Neural progenitor cell (in vitro differentiated cells): ENCODE measurements at places on chromosomes 5 and 9. TPM values are rescaled to one million over a fixed set of nuclear protein-coding genes. Genes with fewer than 3 reads are reported as not detected.

POLR3G gene
- 4.4 and 8.4 TPM in 2 replicates for total RNA-seq

PCDHA4 gene
- 9.7 and 13.7 TPM in 2 replicates for total RNA-seq

DNA sequence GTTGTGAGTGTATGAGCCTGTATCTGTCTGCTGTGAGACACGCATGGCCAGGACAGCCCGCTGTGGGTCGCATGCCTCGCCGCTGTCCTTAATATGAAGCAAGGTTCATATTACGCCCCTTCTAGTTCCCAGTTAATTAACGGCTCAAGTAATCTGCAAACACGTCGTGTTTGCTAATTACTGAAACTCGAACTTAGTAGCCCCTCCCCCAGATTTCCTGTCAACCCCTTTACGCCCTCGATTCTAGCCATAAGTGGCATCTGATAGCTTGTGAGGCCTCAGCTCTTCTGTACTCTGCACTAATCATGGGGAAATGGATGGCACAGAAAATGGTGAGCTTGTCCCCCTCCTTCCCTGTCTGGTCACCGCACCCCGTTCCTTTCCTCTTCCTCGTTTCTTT is 116.9 kb upstream of the OTULINL start:
- H3K27ac ChIP-seq = peak overlapping the region; percentile 66
- H3K4me1 ChIP-seq = peaks cover 7% of the 10 kb centered on the region
- H3K27me3 ChIP-seq = no peaks in the 10 kb centered on the region

GRCh38 chr9:38003946-38004808 is 64.8 kb downstream of the SHB start:
- no peaks in the 10 kb centered on the region for H3K36me3 ChIP-seq
- H3K4me1 ChIP-seq = peaks cover 12% of the 10 kb centered on the region
- no peak overlapping the region for H3K4me3 ChIP-seq
- no peaks in the 10 kb centered on the region for H3K27me3 ChIP-seq
- no peak overlapping the region for H3K27ac ChIP-seq

QRFP gene
- not detected in 2 replicates for total RNA-seq

DNA sequence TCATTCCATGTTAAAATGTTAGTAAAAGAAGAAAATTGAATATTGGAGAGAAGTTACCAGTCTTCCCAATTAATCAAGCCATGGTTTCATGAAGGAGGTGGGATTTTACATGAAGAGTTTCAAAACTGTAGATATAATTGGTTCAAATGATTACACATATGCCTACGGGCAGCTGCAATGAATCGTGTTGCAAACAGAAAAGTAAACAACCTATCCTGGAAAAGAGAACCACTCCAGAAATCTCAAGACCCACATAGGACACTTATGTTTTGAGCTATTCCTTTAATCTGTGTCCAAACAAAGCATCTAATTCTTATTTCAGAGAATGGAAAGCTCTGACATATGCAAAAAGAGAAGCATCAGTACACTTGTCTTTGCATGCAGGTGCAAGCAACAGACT is 340.2 kb downstream of the NDUFS4 start:
- DNase-seq = no peak
- no peak overlapping the region for H3K27ac ChIP-seq
- no peaks in the 10 kb centered on the region for H3K36me3 ChIP-seq
- H3K27me3 ChIP-seq = no peaks in the 10 kb centered on the region

DNA sequence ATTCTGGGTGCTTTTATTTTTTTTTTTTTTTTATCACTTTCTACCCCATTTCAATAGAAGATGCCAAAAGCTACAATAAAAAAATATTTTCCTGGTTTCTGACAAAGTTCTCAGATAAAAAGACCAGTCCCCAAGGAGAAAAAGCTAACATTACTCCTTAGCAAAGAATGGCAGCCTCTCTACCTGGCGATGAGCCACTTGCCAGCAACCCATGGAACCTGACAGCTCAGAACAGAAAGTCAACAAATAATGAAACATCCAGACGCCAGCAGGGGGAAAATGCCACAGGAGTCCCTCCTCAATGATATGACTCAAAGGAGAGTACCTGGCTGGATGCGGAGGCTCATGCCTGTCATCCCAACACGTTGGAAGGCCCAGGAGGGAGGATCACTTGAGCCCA is 123.2 kb downstream of the MYO10 start:
- H3K36me3 ChIP-seq = peaks cover 6% of the 10 kb centered on the region
- H3K27me3 ChIP-seq = no peaks in the 10 kb centered on the region
- no peak for DNase-seq
- no peak overlapping the region for H3K27ac ChIP-seq
- H3K4me1 ChIP-seq = peaks cover 19% of the 10 kb centered on the region
- no peak overlapping the region for H3K4me3 ChIP-seq

DNA sequence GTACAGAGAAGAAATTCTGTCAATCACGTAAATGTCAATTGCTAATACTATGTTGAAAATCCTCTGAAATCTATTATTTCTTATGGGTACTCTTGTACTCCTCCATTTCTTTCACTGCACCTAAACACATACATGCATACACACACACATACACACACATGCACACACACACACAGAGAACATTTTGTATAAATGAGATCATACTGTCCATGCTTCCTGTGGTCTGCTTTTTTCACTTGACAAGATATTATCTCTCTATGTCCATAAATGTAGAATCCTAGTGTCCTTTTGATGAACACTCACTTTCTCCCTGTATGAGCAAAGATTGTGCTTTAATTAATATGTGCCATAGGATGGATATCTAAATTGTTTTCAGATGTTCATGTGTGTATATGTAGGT is 32.7 kb upstream of the TLR4 start:
- no peaks in the 10 kb centered on the region for H3K36me3 ChIP-seq
- DNase-seq = no peak
- H3K4me3 ChIP-seq = no peak overlapping the region
- no peak overlapping the region for H3K27ac ChIP-seq

GRCh38 chr5:160442824-160443431 is 21.3 kb downstream of the PTTG1 start:
- H3K4me3 ChIP-seq = no peak overlapping the region
- H3K4me1 ChIP-seq = no peaks in the 10 kb centered on the region
- no peak overlapping the region for H3K27ac ChIP-seq
- DNase-seq = no peak

SLC6A19 gene
- not detected in 2 replicates for total RNA-seq

- DNase-seq = no peak
- no peaks in the 10 kb centered on the region for H3K4me1 ChIP-seq
- H3K27me3 ChIP-seq = no peaks in the 10 kb centered on the region
Observed at GRCh38 chr9:83714329-83714728, 6.6 kb upstream of the UBQLN1 start.

DNA sequence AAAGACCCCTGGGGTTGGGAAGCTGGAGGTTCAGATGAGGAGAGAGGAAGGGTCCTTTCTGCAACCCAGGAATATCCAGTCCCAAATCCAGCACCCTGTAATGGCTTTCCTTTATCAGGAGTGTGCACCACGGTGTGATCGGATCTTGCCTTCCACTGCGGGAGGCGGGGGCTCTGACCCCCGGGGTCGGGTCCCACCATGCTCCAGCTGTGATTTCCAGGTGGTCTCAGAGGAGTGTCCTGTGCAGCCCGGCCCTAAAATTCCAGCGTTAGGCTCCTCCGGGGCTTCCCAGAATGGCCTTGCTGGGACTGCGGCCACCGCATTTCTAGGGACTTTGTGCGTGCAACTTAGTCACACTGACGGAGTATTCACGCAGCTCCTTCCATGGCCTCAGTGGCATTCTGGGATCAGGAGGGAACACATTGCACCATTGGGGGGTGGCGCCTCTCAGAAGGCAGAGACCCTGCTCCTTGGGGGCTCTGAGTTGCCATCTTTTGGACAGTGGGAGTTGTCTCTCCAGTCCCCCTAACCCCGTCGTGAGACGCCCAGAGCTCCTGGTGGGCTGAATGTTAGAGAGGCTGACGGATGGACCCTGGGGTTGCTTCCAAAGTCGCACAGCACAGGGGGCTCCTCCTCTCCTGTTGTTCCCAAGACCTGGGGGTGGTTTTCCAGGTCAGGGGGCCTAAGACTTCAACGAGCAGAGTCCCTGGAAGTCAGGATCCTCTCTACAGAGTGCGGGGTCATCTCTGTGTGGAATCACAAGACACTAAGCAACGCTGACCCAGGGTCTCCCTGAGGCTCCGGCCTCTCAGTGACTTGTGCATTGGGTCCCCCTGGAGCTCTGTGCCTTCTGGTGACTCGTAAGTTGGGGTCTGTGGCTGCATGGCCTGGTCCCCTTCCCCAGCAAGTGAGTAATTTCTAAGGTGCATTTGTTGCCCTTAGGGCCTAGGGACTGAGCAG is 42.7 kb upstream of the IRX4 start:
- H3K36me3 ChIP-seq = no peaks in the 10 kb centered on the region
- H3K27me3 ChIP-seq = peaks cover 30% of the 10 kb centered on the region
- H3K27ac ChIP-seq = no peak overlapping the region
- no peak for DNase-seq
- no peak overlapping the region for H3K4me3 ChIP-seq
- no peaks in the 10 kb centered on the region for H3K4me1 ChIP-seq

FAM219A gene
- total RNA-seq = 4.2 and 6.5 TPM in 2 replicates

GRCh38 chr5:1724822-1725602 is 74.6 kb downstream of the MRPL36 start:
- DNase-seq = peak; percentile 32
- H3K4me3 ChIP-seq = peak overlapping the region; percentile 21
- H3K27me3 ChIP-seq = peaks cover 21% of the 10 kb centered on the region
- no peaks in the 10 kb centered on the region for H3K4me1 ChIP-seq

- no peak overlapping the region for H3K4me3 ChIP-seq
- no peaks in the 10 kb centered on the region for H3K27me3 ChIP-seq
- no peak overlapping the region for H3K27ac ChIP-seq
- no peak for DNase-seq
Observed at GRCh38 chr5:151132963-151133362, 24.6 kb downstream of the ANXA6 start.

DNA sequence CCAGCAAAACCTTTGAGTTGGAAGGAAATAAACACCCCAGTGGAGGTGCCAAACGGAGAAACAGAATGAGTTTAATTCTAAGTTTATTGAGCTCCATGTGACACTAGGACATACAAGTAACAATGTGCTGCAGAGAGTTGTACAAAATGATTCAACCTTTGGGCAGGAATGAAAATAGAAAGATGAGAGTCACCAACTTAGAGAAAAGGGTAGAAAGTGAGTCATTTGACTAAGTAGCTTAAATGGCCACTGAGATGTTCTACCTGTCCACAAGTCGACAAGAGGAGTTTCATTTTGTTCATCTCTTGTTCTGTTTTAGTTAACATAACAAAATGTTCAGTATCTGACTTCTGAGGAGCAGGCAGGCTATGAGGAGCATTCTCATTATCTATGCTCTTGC is 284.7 kb downstream of the NR2F1-AS1 start:
- no peak overlapping the region for H3K4me3 ChIP-seq
- peaks cover 5% of the 10 kb centered on the region for H3K36me3 ChIP-seq
- H3K4me1 ChIP-seq = peaks cover 29% of the 10 kb centered on the region
- H3K27ac ChIP-seq = no peak overlapping the region
- no peaks in the 10 kb centered on the region for H3K27me3 ChIP-seq
- no peak for DNase-seq
